Islet precursor cell (in vitro differentiated cells): ENCODE measurements at places on chromosomes 16 and 17.

DNA sequence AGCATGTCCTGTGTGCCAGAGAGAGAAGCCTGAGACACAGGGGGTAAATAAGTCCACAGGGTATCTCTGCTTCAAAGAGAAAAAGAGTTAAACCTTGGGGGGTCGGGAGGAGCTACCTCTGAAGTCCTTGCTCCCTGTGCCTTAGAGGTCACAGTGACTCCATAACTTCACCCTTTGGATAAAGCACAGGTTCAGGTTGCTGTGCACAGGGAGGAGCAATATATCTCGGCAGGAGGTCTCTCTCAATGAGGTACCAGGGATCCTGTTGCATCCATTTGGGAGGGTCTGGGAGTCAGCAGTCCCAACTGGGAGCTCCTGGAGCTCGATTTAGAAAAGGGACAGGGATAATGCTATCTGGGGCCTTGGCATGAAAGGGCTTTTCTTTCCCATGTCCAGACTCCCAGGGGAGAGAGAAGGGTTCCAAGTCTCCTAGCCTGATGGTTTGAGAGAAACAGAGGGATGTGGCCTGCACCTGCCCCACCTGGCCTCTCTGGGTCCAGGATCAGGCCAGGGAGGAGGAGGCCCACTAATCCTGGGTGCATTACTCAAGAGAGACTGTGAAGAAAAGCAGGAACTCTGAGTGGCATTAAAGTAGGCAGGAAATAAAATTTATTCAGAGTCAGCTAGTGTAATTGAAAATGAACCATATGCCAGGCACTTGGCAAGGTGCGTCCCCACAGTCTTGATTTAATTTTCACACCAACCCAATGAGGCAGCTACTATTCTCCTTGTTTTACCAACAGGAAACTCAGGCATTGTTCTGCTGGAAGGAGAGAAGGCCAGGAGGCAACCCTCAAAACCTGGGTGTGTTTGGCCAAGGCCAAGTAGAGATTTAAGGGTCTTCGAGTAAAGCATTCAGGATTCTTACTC lies 40.7 kb downstream of the CUEDC1 start:
- DNase-seq, result no peak

- no peak for DNase-seq
Observed at GRCh38 chr17:7221278-7222092, 1.7 kb downstream of the ACADVL start.

DNA sequence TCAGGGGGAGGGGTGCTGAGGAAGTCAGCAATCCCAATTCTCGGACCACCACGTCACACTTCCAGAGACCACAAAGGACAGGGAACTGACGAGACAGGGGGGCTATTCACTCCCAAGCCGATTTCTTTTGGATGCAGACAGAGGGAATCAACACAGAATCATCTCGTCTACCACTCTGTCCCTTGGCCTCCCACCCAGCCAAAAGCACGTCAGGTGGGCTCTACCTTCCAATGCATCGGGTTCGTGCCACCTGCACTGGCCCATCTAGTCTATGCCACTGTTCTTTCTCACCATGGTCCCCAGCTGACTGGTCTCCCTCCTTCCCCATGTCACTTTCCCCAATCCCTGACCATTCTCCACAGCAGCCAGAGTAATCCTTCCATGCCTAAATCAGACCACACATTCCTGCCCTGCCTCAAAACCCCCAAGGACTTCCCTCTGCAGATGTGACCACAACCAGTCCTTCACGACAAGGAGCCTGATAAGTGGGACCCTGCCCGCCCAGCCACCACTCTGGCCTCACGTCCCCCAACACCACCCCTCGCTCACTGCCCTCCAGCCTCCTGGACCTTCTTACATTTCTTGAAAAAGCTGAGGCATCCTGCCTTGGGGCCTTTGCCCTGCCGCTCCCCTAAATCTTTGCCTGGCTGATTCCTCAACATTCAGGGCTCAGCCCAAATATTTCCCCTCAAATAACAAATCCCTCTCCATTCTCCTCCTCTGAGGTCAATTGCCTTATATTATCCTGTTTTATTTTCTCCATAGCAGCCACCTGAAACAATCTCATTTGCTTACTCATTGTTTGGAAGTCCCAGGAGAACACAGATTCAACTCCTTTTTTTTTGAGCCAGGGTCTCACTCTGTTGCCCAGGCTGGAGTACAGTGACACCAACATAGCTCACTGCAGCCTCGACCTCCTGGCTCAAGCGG lies 70.4 kb downstream of the IL21R start:
- DNase-seq, result no peak

- DNase-seq, result no peak
Observed at GRCh38 chr17:77848257-77848656, 110.2 kb upstream of the TNRC6C start.

- peak; percentile 81 for DNase-seq
Observed at GRCh38 chr17:12133183-12133582, 112.5 kb downstream of the MAP2K4 start.

- no peak for DNase-seq
Observed at GRCh38 chr16:82432261-82432660, 194.5 kb upstream of the CDH13 start.

GRCh38 chr17:17032131-17032692 lies 10.0 kb upstream of the MPRIP start:
- DNase-seq, result peak; percentile 90

DNA sequence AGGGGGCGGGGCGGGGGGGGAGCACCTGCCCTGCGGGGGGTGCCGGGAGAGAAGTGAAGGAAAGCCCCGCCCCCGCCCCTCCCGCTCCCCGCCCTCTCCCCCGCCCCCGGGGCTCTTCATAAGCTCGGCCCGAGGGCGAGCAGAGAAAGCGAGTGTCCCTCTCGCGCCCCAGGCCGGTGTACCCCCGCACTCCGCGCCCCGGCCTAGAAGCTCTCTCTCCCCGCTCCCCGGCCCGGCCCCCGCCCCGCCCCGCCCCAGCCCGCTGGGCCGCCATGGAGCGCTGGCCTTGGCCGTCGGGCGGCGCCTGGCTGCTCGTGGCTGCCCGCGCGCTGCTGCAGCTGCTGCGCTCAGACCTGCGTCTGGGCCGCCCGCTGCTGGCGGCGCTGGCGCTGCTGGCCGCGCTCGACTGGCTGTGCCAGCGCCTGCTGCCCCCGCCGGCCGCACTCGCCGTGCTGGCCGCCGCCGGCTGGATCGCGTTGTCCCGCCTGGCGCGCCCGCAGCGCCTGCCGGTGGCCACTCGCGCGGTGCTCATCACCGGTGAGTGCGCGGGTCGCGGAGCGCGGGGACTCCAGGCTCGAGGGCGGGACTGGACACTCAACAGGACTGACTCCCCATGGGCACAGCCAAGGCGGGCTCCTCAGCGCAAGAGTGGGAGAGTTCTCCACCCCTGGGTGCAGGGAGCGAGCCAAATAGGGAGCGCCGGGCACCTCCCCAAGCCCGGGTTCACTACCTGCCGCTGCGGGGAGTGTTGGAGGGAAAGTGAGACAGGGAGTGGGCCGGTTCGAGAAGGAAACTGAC lies at the start of gene HSD11B2:
Gene HSD11B2, plus strand, starts transcription at position 145 of the 798 bp plus-strand sequence. Its CDS starts 128 bp downstream, at position 273.
- peak; percentile 85 for DNase-seq

DNA sequence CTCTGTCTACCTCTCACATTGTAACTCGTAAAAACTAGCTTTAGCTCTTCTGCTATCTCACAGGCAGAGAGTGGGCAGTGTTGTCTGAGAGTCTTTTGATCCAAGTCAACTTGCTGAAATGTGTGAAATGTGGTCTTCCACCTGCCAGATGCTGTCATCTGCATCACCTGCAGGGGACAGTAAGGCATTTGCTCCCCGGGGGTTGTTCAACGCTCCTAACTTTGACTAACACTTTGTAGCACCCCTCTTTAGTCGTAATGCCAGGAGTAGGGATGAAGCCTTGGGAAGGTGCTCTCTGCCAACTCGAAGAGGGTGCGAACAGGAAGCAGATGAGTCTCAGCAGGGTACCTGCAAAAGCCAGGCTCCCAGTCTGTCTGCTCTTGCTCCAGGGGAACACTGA lies 36.1 kb downstream of the SNX11 start:
- DNase-seq, result no peak

- no peak for DNase-seq
Observed at GRCh38 chr17:69936996-69937395, 138.0 kb upstream of the KCNJ16 start.

GRCh38 chr17:82828875-82829487 lies 10.8 kb downstream of the ZNF750 start:
- DNase-seq, result no peak

- no peak for DNase-seq
Observed at GRCh38 chr16:80802138-80802537, 2.3 kb downstream of the CDYL2 start.

DNA sequence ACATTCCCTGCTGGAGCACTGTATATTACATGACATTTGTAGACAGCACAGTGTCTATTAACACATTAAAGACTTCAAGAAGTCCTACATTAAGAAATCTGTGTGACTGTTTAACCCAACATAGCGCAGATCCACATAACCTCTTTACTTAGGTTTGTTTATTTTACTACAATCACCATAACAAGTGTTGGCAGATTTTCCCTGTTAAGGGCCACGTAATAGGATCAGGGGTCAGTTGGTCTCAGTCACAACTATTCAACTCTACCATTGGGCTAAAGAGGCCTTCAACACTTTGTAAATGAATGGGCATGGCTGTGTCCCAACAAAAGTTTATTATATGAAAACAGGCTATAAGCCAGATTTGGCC lies 51.3 kb upstream of the ADORA2B start:
- DNase-seq, result no peak

GRCh38 chr17:34306466-34306865 lies 12.8 kb upstream of the CCL8 start:
- DNase-seq, result peak; percentile 58

DNA sequence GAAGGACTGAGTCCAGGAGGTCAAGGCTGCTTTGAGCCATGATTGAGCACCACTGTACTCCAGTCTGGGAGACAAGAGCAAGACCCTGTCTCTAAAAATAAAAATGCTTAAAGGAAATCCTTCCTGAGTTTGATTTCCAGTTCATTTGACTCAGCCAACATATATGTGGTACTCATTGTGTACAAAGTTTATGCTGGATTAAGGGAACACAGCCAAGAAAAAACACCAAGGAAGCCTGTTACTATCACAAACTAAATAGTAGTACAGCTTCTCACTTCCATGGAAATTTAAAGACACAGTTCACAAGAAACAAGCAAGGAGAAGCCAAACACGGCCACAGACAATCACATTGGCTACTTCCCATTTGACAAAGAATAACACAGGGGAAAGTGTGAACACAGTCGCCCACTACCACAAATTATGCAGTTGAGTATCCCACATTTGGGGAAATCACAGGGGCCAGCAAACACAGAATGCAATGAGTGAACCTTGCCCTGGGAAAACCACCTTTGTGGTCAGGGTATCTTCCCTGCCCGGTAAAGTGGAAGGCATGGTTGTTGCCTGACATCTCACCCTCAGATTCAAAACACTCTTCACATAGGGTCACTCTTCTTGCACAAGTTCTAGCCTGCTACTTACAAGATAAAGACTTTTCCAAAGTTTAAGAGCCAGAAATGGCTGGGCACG lies 14.5 kb downstream of the TEX14 start:
- no peak for DNase-seq

GRCh38 chr17:4881761-4882555 lies 17.4 kb upstream of the C17orf107 start:
- peak; percentile 90 for DNase-seq

DNA sequence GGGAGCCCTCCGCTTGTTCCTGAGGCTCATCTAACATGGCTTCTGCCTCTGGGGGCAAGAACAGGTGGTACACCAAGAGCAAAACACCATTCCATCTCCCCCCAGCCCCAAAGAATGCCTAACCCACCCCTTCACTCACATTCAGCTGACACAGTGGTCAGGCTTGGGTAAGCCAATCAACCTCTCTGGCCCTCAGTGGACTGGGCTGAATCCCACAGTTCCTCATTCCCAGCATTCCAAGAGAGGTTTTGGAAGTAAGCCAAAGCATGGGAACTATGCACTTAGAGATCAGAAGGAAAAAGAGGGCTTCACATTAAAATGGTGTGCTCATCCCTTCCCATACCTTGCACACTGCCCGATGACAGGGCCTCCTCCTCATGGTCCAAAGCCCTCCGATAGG lies 7.8 kb downstream of the PIGS start:
- DNase-seq, result peak; percentile 92

DNA sequence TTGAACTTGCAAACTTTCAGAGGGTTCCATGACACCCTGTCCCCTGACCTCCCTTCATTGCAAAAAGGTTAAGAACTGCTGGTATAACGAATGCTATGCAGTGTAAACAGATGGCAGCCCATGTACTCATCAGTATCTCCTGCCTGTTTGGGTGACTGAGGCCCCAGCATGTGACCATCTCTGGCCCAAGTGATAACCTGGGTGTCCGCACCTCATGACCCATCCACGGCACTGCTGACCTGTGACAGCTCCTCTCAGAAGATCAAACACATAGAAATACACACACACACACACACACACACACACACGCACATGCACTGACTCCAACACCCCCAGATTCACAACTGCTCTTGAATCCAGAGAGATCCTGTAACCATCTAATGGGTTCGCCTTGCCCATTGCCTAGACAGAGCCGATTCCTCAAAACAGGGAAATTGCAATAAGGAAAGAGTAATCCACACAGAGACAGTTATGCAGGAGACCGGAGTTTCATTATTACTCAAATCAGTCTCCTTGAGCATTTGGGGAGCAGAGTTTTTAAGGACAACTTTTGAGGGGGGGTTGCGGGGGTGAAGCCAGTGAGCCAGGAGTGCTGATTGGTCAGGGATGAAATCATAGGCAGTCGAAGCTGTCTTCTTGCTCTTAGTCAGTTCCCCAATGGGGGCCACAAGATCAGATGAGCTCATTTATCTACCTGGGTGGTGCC lies 11.3 kb upstream of the PHOSPHO1 start:
- DNase-seq, result no peak

DNA sequence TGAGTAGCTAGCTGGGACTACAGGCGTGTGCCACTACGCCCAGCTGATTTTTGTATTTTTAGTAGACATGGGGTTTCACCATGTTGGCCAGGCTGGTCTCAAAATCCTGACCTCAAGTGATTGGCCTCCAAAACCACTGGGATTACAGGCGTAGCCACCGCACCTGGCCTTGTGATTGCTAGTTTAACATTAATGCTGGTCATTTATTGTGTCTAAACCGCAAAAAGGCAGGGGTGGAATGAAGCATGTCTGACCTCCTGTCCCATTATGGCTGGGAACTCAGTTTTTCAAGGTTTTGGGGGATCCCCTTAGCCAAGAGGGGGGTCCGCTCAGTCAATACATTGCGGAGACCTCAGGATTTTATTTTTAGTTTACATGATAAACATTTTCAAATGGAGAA lies 10.7 kb upstream of the CNGB1 start:
- no peak for DNase-seq

GRCh38 chr17:5758651-5759050 lies 174.3 kb upstream of the NLRP1 start:
- DNase-seq, result no peak
